ENCODE measurements at places on chromosomes 12 and 14. TPM values are rescaled to one million over a fixed set of nuclear protein-coding genes. Genes with fewer than 3 reads are reported as not detected.

Gene SLC7A7
- total RNA-seq: 13.9 TPM

Gene MMP17
- total RNA-seq: 5.0 TPM

Gene LGMN
- 38.5 TPM for total RNA-seq

Gene RTN1
- 5.4 TPM for total RNA-seq

Gene NEUROD4
- not detected for total RNA-seq

Gene RPS6KL1
- not detected for total RNA-seq

Gene PRR4
- total RNA-seq: 0.87 TPM

Gene ZFHX2
- 0.10 TPM for total RNA-seq

Gene FAIM2
- total RNA-seq: not detected

Gene CLEC6A
- total RNA-seq: not detected

Gene ATG101
- total RNA-seq: 63.0 TPM

Gene BHLHE41
- 8.1 TPM for total RNA-seq

Gene RBP5
- not detected for total RNA-seq

Gene FBLN5
- 14.2 TPM for total RNA-seq

Gene RNASE7
- not detected for total RNA-seq

Gene ASIC1
- 3.4 TPM for total RNA-seq

Gene PPP1R3E
- total RNA-seq: 2.8 TPM

Gene GLIPR1L1
- not detected for total RNA-seq

Gene LIMA1
- 97.1 TPM for total RNA-seq

Gene DDN
- 0.14 TPM for total RNA-seq

Gene ABCC9
- total RNA-seq: 0.06 TPM

Gene SMOC1
- 0.12 TPM for total RNA-seq

Gene SLC6A15
- 23.4 TPM for total RNA-seq

Gene KRT3
- not detected for total RNA-seq

Gene P2RX2
- total RNA-seq: not detected

Gene TGM1
- total RNA-seq: 0.74 TPM

Gene SLCO1C1
- total RNA-seq: not detected

Gene PLCZ1
- not detected for total RNA-seq

Gene TPPP2
- total RNA-seq: not detected

Gene PITPNM2
- total RNA-seq: 2.0 TPM

Gene ULK1
- total RNA-seq: 2.5 TPM

Gene FGD6
- 8.1 TPM for total RNA-seq

Gene SERPINA4
- total RNA-seq: not detected
